ENCODE measurements at places on chromosomes 4 and X.
A peak's percentile ranks its signal among the peaks of the same experiment; 100 is the strongest.

- ATAC-seq = no peak
Measured at GRCh38 chr4:52576326-52576725, 82.8 kb downstream of the USP46 start.

GRCh38 chrX:123013141-123013540 lies 170.9 kb upstream of the GRIA3 start:
- ATAC-seq = no peak

GRCh38 chrX:49174723-49175122 lies 3.0 kb downstream of the PLP2 start:
- no peak for ATAC-seq

DNA sequence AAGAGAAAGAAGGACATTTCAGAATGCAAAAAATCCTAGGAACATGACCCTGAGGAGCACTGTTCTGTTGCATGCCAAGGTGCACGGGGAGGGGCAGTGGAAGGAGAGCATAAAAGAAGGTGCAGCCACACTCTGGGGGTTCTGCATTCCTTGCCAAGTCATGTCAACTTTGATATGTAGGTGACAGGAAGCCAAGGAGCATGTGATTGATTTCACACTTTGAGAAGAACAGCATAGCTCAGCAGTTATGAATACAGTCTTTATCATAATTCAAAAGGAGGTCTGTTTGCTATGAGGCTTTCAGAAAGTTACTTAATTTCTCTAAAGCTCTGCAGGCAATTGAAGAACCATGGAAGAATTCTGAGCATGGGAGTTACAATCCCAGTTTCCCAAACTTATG lies 50.6 kb downstream of the SCFD2 start:
- no peak for ATAC-seq

GRCh38 chr4:87502580-87503238 lies 26.5 kb downstream of the SPARCL1 start:
- ATAC-seq = no peak

DNA sequence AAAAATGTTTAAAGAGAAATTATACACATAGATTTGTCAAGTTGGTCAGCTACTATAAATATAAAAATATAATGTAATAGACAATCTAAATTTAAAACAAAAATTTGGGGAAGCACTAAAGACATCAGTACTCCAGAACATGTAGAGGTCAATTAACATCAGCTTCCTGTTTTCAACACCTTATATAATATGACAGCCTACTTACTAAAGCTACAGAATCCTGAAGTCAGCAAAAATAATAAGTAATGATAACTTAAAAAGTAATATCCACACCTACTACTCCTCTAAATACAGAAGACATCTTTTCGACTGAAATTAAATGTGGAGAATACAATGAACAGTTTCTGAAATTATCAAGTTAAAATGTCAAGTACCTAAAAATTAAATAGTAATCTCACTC lies 118.6 kb downstream of the LRBA start:
- ATAC-seq = no peak

- ATAC-seq = no peak
Measured at GRCh38 chr4:169305651-169306050, 34.9 kb upstream of the SH3RF1 start.

DNA sequence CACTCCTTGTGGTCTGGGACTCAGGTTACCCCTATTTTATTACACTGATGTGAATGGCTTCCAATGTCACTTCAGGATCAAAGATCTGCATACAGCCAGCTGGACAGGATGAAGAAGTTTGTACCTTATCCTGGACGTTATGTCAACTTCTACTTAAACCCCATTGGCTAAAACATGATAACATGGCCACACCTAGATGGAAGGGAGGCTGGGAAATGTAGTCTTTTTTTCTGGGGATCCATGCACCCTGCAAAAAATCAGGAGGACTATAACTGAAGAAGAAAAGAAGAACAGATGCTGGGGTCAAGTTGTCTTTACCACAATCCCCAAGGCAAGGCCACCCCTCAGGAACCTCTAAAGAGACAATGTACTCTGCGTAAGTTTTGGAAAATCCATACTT lies 459.2 kb downstream of the BCOR start:
- ATAC-seq = no peak

DNA sequence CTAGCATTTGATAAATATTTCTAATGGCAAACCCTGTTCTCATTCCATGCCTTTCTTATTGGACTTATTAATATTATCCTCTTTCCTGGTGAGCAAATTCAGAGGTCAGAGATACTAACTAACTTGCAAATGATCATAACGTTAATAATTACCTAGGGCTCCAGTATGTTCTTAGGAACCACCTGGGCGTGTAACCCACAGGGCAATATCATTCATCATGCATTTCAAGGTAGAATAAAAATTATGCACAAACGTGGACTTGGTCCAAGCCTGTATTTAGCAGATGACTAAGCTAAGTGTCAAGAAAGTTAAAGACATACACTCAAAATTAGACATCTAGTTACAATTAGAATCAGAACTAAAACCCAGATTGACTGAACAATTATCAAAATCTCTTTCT lies 850.1 kb downstream of the TRIML1 start:
- no peak for ATAC-seq

- ATAC-seq = no peak
Measured at GRCh38 chr4:66059556-66059955, 389.3 kb upstream of the EPHA5 start.

GRCh38 chrX:100748108-100748507 lies 16.2 kb upstream of the SYTL4 start:
- ATAC-seq = no peak

DNA sequence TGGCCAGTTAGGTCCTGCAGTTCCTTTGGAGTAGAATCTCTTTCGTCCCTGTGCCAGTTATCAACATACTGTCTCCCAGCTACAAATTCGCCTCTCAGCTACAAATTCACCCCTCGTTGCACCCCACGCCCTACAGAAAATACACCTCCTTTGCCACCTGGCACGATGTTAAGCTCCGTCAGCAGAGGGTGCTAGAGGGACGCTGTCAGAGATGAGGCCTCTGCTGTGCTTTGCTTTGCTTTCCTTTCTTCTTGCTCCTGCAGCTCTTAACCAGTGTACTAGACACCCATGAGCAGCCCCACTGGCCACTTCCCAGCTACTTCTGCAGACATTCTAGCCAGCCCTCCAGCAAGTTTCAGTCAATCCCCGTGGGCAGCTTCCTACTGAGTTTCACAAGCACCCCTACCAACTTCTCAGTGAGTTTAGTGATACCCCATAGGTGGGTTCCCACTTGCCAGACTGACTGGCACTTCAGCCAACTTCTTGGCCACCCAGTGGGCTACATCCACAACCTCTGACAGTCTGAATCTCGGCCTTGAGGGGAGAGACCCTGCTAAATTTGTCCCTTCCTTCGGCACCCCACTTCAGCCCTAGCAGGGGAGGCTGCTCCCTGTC lies 21.8 kb downstream of the HAUS3 start:
- peak; percentile 63 for ATAC-seq

DNA sequence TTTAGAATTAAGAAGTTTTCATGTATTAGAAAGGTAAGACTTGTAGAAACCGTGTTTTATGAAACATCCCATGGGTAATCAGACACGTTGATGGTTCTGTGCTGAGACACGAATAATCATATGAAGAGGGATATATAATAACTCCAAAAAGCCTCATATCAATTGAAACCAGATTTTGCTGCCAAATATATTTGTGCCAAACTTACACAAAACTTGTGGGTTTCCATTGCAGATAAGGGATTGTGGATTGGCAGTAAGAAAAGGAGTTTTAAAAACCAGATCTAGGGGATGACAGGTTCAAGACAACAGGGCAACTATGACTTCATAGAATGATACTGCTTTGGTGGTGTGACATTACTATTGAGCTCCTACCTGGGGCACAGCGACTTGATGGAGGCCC lies 616.1 kb downstream of the BCOR start:
- no peak for ATAC-seq

- no peak for ATAC-seq
Measured at GRCh38 chr4:81399306-81400086, 72.2 kb downstream of the RASGEF1B start.

- no peak for ATAC-seq
Measured at GRCh38 chr4:8515316-8516060, 64.7 kb upstream of the GPR78 start.

GRCh38 chr4:88969271-88969670 lies 87.7 kb downstream of the FAM13A start:
- no peak for ATAC-seq

DNA sequence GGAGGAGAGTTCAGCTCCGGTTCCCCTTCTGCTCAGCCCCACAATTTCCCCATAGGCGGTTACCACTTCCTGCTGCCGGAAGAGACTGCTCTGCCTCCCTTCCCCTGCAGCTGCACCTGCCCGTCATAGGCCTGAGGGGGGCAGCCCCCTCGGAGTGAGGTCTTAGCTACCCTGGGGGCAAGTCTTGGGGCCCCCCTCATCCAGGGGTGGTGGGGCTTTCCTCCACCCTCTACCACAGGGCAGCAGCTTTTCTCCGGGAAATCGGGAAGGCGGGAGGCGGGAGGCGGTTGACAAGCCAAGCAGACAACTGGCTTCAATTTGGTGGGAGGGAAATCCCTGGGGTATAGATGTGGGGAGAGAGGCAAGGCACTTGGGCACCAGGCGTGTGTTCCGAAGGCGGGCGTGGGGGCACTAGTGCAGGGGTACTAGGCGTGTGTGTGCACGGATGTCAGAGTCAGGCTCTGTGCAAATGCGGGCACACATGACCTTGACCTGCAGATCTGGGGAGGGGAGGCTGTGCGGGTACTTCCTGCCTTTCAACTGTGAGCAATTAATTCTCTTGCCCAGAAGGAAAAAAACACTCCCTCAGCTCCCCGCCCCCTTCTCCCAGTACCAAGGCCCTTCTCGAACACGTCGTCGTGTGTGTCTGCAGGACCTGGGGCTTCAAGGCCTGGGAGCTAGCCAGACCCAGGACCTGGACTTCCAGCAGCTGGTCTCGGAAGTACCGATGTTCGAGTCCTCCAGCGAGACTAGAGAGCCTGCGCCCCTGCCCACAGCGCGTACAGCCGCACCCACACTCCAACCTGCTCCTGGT lies 1.0 kb upstream of the ARHGAP4 start:
- ATAC-seq = no peak
